Heart right ventricle (tissue), 16 donors: ENCODE measurements at places on chromosomes 2 and 18. TPM values are rescaled to one million over a fixed set of nuclear protein-coding genes. Genes with fewer than 3 reads are reported as not detected.

LIMS2 gene
- total RNA-seq: 152 TPM

POTEC gene
- not detected for total RNA-seq

LIMS1 gene
- total RNA-seq: 88.1 TPM

DNA sequence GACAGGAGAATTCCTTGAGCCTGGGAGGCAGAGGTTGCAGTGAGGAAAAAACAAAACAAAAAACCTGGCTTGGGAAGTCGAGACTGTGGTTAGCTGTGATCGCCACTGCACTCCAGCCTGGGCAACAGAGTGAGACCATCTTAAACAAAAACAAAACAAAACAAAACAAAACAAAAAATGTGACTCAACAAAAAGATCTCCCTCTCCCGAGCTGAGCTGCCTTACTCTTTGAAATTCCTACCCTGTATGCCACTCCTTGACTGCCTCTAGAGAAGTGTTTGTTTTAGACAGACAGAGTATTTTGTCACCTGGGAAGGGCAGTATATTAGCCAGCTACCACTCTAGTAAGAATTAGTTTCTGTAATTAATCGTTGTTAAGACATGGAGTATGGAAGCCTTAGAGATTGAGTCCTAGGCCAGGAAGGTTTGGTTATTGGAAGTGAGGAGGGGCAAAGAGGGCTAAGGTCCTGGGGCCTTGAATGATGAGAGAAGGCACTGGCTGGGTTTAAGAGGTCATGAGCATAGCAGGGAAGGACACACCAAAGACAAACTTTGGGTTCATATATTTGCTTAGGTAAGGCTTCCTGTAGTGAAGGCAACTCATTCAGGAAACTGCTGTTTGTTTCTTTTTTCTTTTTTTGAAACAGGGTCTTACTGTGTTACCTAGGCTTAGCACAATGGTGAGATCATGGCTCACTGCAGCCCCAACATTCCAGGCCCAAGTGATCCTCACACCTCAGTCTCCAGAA, 56.0 kb downstream of the HAUS1 start:
- no peak for DNase-seq

DNA sequence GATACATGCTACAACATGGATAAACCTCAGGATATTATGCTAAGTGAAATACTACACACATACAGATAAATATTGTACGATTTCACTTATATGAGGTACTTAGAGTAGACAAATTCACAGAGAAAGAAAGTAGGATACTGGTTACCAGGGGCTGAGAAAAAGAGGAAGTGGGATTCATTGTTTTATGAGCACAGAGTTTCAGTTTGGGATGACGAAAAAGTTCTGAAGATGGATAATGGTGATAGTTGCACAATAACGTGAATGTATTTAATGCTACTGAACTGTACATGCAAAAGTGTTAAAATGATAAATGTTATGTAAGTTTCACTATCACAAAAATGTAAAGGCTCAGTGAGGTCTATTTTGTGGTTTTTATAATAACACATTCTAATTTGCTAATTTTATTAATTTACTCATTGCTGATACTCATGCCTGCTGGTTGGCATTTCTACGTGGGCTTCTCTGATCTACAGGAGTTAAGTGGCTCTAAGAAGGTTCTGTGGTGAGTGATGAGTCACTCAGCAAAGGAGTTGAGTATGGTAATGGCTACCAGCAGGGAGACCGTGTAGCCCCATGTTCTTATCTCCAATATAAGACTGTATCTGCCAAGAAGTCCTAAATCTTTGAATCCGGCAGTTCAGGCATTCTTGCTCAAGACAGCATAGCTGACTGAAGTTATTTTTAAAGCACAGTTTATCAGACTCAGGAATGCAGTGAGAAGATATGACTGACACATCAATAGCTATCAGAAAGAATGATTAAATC, 41.1 kb downstream of the UPP2 start:
- no peak for DNase-seq

GRCh38 chr18:79167526-79168190, 98.5 kb downstream of the ATP9B start:
- DNase-seq: peak; percentile 80

DNA sequence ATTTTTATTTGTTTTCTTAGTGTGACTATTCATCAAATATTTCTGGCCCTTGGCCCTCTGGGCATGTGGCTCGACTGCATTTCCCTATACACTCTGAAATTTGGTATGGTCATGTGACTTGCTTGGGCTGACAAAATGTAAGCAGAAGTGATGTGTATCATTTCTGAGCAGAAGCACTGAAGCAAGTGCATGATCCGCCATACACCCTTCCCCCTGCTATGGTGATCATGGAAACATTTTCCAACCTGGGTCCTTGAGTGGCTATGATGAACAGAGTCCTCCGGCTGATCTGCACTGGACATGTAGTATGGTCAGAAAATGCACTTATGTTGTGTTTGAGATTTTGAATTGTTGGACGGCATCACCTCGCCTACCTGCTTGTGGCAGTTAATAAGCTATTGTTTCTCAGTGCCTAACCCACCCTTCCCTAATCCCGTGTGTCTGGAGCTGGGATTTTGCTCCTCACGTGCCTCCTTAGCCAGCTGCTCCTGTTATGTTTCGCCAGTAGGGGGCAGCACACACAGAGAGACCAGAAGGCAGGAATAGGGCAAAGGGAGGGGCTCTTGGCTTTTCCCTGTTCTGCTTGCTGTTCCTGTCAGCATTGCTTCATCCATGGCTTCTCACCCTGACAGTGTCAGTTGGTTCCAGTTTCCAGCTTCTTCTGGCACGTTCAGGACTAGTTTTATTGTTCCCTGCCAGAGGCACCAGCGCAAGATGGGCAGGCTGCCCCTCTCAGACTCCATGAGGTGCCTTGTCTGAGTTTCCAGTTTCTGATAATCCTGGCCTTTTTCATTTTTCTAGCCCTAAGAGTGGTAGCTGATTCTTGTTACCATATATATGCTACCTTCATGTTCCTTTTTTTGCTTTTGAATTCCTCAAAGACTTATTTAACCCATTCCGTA, 207.4 kb downstream of the ARL6IP6 start:
- DNase-seq: peak; percentile 22

- no peak for DNase-seq
These were observed 418.0 kb downstream of the LRATD1 start for GRCh38 chr2:15050483-15050882.
